ENCODE measurements at places on chromosomes 2 and 18.

DNA sequence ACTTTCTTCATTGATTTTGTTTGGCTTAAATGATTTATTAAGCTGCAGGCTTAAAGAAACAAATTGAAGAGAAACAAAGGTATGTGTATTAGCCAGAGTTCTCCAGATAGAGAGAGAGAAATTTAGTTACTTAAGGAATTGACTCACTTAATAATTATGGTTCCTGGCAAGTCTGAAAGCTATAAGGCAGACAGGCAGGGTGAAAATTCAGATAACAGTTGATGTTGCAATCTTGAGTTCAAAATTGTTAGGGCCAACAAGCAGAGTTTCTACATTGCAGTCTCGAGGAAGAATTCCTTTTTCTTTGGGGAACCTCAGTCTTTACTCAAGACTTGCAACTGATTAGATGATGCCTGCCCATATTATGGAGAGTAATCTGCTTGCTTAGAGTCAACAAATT lies 593.5 kb downstream of the ADCYAP1 start:
- no peak for DNase-seq

DNA sequence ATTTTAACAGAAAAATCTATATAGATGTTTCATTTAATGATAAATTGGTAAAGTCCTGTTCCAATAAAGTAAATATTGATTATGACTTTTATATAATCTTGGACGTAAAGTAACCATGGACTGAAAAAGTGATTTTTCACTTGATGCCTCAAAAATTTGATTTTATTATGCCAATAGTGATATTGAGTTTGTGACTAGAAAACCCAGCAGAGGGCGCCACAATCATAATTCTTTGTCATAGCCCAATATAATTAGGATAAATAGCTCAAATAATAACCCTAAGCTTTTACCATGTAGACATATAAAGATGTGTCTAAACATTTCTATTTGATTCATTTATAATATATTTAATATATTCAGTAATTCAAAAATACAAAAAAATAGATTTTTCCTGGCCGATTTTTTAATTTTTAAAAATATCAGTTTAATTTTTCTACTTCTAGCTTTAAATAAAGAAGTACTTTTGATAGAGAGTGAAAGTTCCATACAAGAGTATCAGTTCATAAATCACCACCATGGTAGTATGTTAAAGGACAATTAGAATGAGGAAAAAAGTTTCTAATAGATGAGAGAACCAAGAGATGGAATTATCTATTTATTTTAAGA lies 30.7 kb downstream of the CAMKMT start:
- DNase-seq = peak; percentile 30

DNA sequence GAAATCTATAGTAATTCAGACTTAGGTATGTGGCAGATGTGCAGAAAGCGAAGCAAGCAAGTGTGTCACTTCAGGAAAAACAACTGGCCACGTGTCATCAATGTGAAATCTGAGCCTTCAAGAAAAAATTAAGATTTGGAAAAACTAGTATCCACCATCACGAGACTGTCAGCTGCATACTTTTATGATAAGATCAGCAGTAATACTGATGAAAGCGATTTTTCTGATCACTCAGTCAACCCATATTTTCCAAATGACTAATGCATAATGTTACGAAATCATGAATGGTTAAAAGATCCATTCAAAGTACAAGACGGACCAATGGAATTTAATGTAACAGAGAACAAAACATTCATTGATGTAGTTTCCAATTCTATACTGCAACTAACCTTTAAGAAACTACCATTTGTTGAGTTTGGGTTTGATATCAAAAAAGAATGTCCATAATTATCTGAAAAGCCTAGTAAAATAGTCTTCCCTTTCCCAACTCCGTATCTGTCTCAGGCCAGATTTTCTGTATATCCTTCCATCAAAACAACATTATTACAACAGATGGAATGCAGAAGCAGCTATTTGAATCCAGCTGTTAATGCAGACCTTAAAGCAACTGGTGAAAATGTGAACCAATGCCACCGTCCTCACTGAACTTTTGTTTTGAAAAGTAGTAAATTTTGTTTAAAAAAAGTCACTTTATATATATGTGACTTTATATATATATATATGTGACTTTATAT lies 17.0 kb upstream of the BCL2 start:
- DNase-seq = no peak

- no peak for DNase-seq
These were observed 145.8 kb upstream of the ACAA2 start for GRCh38 chr18:49959176-49959575.

DNA sequence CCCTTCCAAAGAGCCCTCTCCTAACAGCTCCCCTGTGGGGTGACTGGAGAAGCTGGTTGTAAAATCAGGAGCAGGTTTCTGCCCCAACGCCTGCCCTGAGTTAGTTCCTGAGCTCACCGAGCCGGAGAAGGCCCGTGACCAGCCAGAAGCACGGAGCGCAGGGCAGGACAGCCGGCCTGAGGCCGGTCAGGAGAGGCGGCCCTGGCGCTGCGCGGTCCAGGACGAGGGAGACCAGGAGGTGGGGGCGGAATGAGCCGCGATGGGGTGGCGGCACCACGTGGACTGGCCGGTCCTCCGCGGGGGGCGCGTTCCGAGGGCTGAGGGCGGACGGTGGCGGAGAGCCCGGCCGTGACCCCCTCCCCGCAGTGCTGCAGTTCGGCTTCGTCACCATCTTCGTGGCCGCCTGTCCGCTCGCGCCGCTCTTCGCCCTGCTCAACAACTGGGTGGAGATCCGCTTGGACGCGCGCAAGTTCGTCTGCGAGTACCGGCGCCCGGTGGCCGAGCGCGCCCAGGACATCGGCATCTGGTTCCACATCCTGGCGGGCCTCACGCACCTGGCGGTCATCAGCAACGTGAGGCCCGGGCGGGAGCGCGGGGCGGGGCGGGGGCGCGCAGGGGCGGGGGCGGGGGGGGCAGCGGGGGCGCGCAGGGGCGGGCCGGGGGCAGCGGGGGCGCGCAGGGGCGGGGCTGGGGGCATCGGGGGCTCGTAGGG lies 29.0 kb downstream of the ANO7 start:
- peak; percentile 31 for DNase-seq

DNA sequence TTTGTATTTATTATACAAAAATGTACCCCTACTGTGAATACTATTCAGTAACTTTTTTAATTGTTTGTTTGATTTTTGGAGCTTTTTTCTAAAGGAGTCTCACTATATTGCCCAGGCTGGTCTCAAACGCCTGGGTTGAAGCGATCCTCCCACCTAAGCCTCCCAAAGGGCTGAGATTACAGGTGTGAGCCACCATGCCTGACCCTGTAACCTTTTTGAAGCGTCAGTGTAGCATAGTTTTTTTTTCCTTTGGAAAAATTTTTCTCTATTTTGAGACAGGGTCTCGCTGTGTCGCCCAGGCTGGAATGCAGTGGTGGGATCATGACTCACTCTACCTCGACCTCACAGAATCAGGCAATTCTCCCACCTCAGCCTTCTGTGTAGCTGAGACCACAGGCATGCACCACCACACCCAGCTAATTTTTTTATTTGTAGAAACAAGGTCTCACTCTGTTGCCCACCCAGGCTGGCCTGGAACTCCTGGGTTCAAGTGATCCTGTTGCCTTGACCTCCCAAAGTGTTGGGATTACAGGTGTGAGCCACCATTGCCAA lies 2.0 kb downstream of the GMCL1 start:
- DNase-seq = no peak

GRCh38 chr2:233165895-233166661 lies 85.4 kb upstream of the ATG16L1 start:
- DNase-seq = no peak

DNA sequence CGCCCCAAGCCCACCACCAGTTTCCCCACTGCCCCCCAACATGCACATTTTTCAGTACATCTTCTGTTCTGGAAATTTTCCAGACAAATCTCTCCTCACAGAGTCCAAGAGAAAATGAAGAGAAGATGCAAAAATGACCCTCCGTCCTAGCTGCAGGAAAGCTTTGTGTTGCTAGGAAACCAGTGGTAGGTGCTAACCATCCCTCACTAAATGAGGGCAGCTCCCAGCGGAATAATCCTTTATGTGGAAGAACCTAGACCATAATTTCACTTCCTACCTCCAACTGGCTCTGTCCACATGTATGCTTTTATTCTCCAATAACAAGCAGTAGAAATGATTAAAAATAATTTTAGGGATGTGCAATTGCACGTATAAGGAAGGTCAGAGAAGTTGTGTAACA lies 311.9 kb upstream of the EPHA4 start:
- DNase-seq = no peak

- no peak for DNase-seq
These were observed 76.2 kb upstream of the CTAGE1 start for GRCh38 chr18:22493940-22494339.

DNA sequence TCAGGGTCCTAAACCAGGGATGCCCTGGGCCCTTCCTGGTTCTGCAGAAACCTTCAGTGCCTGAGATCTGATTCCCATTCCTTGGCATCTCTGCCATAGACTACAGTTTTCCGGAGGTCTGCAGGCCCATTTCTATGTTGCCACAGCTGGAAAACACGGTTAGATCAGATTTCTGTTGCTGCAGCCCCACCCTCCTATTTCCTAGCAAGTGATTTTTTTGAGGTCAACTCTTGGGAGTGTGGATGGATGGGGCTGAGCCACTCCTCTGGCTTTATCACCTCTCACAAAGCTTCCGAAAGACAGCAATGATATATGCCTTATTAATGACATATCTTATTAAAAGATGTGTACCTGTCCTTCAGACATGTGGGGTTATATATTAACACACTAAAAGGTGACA lies 56.3 kb downstream of the ZAP70 start:
- DNase-seq = no peak
